ENCODE measurements at places on chromosomes 7 and 10. TPM values are rescaled to one million over a fixed set of nuclear protein-coding genes. Genes with fewer than 3 reads are reported as not detected.
A peak's percentile ranks its signal among the peaks of the same experiment; 100 is the strongest.

ADCYAP1R1 gene
- total RNA-seq = 1.5 TPM

OR6B1 gene
- total RNA-seq = not detected

GIMAP7 gene
- 2.3 TPM for total RNA-seq

CYP2C19 gene
- total RNA-seq = 0.68 TPM

DNA sequence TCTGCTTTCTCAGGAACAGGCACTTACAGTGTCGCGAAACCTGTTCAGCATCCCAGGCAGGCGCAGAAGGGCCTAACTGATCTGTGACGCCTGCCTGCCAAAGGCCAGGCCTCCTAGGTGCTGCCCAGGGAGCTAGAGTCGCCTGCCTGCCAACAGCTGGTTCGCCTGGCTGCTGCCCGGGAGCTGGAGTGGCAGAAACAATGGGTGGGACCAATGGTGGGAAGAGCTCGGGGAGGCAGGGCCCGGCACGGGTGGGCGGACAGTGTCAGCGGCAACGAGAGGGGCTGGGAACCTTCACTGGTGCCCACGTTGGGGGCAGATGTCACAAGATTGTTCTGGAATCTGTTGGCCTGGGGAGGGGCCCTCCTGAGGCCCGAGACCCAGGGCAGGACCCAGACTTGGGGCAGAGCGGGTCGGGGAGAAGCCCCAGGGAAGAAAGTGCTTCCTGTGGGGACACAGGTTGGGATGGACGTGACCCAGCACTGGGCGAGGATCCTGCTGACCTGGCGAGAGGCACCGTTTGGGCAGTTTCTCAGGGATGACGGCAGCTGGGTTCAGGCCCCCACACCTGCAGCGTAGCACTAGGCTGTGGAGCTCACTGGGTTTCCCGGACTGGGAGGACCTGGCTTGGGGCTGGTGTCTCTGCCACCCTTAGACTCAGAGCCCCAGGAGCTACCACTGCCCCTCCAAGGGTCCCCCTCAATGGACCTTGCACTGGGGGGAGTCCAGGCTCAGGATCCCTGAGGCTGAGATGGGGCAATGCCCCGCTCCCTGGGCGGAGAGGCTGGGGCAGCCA lies 181.8 kb downstream of the ELFN1 start:
- DNase-seq = peak; percentile 72

DNA sequence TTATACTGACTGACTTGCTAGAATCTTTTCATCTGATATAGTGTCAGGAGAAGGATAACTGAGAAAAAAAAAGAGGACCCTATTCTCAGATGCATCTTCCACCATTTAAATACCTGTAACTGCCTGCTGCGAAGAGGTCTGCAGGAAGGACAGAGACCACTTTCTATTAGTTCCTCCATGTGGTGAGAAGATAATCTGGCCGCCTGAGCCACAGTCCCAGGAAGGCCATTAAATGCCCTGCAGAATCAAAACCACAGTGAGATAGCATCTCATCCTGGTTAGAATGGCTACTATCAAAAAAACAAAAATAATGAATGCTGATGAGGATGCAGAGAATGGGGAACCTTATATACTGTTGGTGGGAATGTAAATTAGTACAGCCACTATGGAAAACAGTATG lies 19.9 kb upstream of the IFIT1B start:
- DNase-seq = no peak

GRCh38 chr7:157768198-157768597 lies 431.4 kb downstream of the DNAJB6 start:
- no peak for DNase-seq

DNA sequence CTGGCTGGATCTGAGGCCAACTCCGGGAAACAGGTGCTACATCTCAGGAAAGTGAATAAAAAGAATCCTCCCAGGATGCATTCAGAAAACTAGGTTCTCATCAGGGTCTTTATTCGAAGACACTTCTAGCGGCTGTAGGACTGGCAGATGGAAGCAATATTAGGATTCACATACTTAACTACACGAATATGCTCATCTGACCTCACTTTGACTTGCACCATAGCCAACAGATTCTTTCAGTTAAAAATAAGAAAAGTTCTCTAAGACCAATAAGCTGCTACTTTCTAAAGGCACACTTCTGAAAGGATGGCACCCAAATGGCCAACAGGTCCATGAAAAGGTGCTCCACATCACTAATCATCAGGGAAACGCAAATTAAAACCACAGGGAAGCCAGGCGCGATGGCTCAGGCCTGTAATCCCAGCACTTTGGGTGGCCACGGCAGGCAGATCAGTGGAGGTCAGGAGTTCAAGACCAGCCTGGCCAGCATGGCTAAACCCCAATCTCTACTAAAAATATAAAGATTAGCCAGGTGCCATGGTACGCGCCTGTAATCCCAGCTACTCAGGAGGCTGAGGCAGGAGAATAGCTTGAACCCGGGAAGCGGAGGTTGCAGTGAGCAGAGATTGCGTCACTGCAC lies 258.0 kb downstream of the ZMYND11 start:
- DNase-seq = no peak
